ENCODE measurements at places on chromosomes 7 and 10.

GRCh38 chr7:69624435-69625230 is 26.4 kb downstream of the AUTS2 start:
- no peak for DNase-seq

- no peak for DNase-seq
These were observed 544.2 kb upstream of the TEX47 start for GRCh38 chr7:89339748-89340147.

GRCh38 chr10:78327778-78328591 is 294.3 kb downstream of the RPS24 start:
- DNase-seq, result no peak

DNA sequence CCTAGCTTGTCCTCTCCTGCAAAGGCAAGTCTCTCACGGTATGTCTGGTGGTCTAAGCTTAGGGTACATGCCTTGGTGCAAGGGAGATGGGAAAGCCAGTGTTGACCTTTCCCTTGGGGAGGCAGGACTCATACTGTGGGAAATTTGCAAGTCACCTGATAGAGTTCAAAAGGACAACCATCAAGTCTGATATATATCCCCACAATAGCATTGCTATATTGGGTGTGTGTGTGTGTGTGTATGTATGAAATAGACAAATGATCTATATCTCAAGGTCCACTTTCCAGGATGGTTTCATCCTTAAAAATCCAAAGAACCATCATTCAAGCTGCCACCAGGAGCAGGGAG is 12.2 kb upstream of the FFAR4 start:
- no peak for DNase-seq

DNA sequence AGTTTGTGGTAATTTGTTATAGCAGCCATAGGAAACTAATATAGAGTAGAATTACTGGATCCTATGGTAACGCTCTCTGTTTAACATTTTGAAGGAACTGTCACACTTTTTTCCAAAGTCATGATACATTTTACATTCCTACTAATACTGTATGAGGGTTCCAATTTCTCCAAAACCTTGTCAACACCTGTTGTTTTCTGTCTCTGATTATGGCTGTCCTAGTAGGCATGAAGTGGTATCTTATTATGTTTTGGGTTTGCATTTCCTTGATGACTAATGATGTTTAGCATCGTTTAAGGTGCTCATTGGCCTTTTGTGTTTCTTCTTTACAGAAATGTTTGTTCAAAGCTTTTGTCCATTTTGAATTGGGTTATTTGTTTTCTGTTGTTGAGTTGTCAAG is 69.6 kb downstream of the VPS50 start:
- DNase-seq, result no peak

DNA sequence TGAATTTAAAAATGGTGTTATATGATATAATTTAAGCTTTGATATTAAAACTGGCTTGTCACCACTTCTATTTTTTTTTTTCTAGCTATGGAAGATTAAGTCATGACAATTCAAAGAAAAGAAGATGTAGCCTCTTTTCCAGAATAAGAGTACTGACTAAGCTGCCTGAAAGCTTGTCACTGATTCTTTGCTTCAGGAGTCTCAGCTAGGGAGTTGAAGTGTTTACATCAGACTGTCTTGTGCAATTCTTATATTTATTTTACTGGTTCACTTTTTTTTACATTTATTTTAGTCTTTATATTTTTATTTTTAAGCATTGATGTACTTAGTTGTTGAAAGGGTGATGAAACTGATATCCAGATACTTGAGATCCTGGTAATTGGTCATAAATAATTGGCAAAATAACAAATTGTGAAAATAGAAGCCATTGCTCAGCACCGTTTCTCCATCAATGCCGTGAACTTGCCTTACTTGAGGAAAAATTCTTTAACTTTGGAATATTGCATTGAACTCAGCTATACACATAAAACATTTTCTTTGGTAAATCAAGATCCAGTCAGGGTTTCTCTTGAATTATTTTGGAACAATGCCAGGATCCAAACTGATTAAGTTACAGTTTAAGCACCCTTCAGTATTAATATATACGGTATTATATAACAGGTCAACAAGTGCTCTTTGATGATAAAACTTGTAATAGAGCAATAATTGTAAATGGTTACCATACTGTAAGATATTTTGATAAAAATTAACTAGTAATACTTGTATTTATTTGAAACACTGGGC is 156.4 kb downstream of the PHTF2 start:
- DNase-seq, result no peak

- no peak for DNase-seq
These were observed 598.6 kb downstream of the SH2D4B start for GRCh38 chr10:81136261-81136660.

- DNase-seq, result no peak
These were observed 9.6 kb upstream of the NAMPT start for GRCh38 chr7:106294334-106294733.

DNA sequence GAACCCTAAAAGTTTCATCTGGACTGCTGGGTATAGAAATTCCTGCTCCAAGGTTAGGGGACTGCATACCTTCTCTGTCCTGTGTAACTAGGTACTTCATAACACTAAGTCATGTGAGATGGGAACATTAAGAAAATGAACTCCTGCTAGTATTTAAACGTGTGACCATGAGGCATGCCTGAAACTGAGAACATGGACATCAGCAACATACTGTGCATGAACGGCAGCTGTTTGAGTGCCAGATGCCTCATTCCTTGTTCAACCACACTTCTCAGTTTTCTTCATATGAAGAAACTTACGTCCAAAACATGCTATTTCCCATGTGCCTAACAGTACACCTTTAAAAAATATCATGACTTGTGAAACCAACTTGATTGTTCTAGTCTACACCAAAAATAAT is 88.5 kb downstream of the CREM start:
- no peak for DNase-seq

DNA sequence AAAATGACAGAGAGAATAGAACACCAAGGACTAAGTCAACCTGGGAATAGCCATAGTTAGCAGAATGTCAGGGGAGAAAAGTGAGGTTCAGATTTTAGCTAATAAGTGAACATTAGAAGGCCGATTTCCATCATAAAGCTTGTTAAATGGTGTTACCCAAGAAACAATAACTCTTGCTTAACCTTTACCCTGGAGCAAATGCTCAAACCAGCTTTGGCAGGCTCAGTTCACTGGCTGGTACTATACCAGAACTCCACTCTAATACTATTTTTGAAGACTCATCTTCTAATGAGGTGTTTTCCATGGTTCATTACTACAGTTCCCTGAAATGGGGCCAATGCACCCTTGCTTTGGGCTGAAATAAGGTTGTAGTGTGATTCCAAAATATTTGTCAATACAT is 61.3 kb downstream of the RNLS start:
- no peak for DNase-seq

- no peak for DNase-seq
These were observed 3.3 kb downstream of the IMMP2L start for GRCh38 chr7:111558991-111559390.
